ENCODE measurements at places on chromosomes 11 and 22.

DNA sequence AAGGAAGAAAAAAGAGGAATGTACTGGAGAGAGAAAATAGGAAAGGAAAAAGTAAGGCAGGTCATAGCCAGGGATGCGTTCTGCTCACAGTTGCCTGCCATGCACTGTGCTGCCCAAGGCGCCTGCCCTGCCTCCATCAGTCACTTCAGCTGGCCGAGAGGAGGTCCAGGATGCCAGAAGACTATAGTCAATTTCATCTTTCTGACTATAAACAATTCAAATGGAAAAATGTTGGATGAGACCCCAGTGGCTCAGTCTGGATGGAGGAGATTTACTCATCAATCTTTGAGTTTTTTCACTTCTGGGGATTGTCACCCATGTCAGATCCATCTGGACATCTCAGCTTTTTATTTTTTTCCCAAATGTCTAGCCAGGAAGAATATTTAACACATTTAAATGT is 36.7 kb upstream of the CLMP start:
- no peak for DNase-seq

DNA sequence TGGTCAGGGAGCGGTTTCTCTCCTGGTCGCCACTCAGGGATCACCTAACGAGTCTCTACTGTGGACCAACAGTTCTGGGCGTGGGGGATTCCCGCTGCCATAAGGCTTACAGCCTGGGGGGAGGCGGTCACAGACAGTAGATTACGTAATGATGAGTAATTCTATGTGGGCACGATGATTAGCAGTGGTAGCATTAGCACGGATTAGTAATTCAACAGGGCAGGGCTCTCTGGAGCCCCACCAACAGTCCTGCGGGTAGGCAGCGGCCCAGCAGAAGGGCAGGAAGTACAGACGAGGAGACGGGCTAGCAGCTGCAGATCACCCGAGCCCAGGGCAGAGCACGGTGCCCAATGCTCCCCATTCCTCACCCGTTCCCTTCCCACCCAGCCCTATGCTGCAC is 3.6 kb downstream of the SHISAL1 start:
- no peak for DNase-seq

- no peak for DNase-seq
Measured at GRCh38 chr11:11865449-11865848, 23.7 kb downstream of the USP47 start.

GRCh38 chr22:23800297-23801237 is 13.8 kb downstream of the SMARCB1 start:
- no peak for DNase-seq

DNA sequence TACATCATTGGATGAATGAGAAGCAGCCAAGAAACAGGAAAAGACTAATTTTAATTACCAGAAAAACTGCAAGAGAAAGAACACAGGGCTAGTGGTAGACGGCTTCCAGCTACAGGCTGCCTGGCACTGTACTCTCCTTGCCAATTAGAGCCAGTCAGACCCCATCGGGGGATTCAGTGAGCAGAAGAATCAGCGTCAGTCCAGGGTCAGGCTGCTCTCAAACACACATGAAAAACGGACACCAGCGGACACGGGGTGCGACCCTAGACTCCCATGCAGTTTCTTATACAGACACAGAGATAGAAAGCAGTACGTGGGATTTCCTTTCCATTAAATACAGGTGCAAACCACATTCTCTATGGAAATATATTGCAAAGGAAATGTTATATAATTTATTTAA is 1.1 kb upstream of the CNTN5 start:
- DNase-seq, result no peak

DNA sequence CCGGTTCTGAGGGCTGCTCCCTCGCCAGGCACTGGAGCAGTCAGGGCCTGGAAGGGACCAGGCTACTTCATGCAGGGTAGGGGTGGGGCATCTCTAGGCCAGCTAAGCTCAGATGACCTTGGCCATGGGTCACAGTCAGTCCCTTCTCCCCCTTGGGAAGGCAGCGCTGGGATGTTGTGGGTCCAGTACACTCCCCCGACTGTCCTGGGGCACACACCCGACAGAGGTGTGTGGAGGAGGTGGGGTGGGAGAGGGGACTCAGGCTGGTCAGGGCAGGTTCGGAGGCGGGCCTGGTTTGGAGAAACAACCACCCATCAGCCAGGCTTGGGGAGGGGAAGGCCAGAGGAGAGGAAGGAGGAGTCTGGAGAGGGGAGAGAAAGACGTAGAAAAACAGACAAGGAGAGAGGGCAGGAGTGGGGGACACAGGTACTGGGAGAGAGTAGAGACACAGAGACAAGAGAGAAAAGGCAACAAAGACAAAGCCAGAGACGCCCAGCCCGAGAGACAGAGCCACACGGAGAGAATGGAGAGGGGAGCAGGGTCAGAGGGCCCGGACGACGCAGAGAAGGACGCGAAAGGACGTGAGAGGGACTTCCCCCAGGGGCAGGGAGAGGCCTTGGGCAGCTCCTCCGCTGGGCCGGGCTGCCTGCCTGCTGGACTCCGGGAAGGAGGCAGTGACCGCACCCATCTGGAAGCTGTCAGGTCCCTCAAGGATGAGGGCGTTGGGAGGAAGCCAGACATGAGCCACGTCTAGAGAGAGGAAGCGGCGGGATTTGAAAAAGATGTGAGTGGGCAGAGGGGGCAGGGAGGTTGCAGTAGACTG is 30.6 kb upstream of the TSKU start:
- no peak for DNase-seq

DNA sequence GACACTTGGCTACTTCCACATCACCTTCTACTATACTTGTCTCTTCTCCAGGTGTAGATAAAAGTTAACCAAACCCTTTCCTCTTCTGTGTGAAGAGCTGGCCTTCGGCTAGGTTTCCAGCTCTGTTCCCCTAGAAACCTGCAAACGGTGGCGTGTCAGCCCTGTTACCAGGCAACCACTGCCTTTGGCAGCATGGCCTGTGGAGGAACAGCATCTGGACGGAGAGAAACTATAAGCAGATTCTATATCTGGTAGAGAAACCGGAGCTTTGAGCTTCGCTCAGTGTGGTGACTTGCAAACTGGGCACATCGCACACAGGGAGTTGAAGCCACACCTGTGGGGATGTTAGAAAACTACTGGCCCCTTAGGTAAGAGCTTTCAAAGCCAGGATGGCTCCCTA is 35.9 kb downstream of the ARAP1 start:
- DNase-seq, result peak; percentile 38

- no peak for DNase-seq
Measured at GRCh38 chr11:65215441-65216076, 33.8 kb downstream of the CAPN1 start.

GRCh38 chr11:32526760-32527159 is 56.9 kb upstream of the EIF3M start:
- DNase-seq, result no peak

DNA sequence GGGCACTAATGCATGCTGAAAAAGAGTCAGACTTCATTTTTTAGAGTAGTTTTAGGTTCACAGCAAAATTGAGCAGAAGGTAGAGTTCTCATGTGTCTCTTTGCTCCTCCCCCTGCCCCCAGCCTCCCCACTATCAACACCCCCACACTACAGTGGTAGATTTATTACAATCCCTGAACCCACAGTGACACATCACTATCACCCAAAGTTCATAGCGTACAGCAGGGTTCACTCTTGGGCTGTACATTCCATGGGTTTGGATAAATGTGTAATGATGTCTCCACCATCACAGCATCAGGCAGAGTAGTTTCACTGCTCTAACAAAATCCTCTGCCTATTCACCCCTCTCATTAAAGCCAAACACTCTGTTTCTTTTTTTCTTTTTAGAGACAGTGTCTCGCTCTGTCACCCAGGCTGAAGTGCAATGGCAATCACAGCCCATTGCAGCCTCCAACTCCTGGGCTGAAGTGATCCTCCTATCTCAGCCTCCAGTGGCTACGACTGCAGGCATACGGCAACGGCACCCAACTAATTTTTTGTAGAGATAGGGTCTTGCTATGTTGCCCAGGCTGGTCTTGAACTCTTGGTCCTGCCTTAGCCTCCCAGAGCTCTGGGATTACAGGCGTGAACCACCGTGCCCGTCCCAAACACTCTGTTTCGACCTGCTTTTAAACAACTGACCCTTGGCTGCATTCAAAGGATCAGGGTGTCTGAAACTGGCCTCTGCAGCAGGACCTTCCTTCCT is 4.1 kb downstream of the BEST1 start:
- DNase-seq, result no peak

GRCh38 chr11:20589796-20590195 is 9.6 kb upstream of the SLC6A5 start:
- no peak for DNase-seq

GRCh38 chr11:46834821-46835220 is 11.3 kb downstream of the CKAP5 start:
- DNase-seq, result no peak

- peak; percentile 65 for DNase-seq
Measured at GRCh38 chr11:61533401-61533800, 24.9 kb downstream of the LRRC10B start.

- DNase-seq, result no peak
Measured at GRCh38 chr22:40421941-40422340, 51.5 kb downstream of the SGSM3 start.

- DNase-seq, result no peak
Measured at GRCh38 chr11:73539506-73540084, 58.3 kb downstream of the FAM168A start.

DNA sequence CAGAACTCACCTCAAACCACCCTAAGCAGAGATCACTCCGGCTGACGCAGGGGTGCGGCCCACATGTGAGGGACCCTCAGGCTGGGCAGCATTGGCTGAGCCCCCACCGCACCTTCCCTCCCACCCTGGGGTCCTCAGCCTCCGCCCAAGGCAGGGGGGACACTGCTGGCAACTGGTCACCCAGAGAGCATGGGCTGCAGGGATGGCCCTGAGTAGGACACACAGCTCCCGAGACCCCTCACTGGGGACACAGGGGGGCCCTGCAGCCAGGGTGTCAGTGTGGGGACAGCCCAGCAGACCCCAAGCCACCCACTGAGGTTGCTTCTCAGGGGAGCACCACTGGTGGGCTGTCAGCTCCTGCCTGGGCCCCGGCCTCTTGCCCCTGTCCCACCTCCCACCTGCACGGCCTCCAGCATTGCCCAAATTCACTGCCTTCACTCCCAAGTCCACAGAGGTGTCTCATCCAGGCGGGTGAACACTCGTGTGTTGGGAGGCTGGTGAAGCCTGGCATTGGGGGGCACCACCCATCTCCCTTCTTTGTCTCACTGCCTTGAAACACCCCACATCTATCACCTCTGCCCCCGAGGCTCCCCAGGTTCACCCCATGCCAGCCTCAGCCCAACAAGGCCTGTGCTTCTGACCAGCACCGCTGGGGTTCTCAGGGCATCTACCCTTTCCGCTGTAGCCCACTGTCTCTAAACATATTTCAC is 4.7 kb downstream of the C11orf21 start:
- DNase-seq, result no peak

DNA sequence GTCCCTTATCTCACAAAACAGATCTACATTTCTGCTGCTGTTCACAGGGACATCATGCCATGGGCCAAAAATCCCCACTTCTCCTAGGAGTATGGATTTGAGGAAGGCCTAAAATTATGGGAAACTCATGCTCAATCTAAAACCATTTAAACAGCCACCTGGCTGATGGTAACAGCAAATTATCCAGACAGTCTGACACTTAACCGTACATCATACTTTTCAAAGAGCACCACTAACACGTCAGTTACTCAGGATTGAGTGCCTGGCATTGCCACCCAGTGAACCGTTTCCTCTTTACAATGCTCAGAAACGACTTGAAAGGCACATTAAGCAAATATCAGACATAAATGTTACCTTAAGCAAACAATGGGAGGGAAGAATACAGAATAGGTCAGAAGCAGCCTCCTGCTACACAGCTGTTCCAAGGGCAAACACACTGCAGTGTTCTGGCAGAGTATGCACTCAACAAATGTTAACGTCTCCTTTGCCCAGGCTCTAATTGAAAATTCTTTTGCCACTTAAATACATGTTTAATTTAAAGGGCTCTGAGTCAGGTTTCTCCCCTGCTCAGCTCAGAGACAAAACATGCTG is 18.8 kb upstream of the SLC36A4 start:
- peak; percentile 100 for DNase-seq

DNA sequence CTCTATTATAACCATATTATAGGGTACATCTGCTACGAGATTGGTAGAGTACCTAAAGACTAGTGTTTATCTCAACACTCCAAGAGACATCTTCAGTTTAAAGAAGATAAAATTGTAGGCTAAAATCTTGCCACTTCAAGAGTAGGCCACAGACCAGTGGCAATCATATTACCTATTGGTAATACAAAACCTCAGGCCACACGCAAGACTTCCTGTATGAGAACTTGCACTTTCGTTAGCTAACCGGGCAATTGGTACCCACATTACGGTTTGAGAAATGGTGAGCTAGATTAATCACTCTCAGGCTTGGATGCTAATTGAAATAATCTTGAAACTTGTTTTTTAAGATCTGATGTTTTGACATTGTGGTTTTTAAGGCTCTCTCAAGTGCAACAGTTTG is 772.7 kb downstream of the LRRC4C start:
- no peak for DNase-seq

GRCh38 chr22:20428496-20429253 is 8.9 kb downstream of the SCARF2 start:
- DNase-seq, result no peak

- DNase-seq, result no peak
Measured at GRCh38 chr11:36945384-36945783, 347.3 kb upstream of the RAG2 start.

- no peak for DNase-seq
Measured at GRCh38 chr11:95674657-95675358, 114.8 kb downstream of the FAM76B start.

GRCh38 chr11:2271077-2271326 is 614 bp upstream of the ASCL2 start:
- no peak for DNase-seq

DNA sequence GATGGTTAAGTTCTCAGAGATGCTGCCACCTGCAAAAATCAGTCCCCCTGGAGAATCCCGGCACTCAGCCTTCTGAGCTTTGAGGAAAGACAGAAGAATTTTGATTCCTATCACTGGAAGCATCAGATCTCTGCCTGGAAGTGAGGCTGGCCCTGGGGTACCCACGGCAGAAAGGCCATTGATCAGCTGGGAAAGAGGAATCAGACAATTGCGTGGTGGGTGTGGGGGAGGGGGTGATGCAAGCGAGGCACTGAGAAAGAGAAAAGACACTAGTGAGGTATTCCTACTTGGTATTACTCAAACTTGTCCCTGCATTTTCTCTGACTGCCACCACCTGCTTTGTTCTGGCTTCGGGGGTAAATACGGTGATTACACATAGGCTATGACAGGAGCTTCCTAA is 96.1 kb downstream of the FEZ1 start:
- DNase-seq, result no peak

DNA sequence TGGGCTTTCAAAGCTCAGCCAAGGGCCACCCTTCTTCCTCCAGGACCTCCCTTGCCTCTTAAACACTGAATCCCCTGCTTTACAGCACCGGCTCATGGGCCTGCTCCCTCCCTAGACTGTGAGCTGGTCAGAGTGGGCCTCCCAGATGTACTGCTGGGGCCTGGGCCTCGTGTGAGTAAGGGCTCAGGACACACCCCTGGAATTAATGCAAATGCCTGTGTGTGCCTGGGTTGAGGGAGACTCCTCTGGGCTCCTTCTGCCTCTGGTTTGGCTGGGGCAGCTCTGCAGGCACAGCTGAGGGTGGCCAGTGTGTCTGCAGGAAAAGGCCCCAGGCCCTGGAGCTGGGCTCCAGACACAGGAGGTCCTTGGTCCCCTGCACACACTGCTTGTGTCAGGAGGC is 24.2 kb downstream of the ALX4 start:
- no peak for DNase-seq
